ENCODE measurements at places on chromosomes 6 and 20.

DNA sequence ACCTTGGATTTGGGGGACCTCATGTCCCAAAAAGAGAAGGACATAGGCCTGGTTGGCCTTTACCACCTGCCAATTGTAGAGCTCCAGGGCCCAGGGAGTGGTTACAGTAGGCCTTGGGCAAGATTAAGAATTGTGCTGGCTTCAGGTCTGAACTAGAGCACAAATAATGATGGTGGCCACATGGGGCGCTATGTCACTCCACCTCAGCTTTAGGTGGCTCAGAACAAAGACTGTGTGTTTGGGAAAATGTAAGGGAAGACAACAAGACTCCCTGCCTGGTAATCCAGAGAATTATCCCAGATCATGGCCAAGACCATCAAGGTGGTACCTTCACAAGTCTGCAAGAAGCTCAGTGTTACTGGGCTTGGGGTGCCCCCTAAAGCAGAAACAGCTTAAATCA is 224.9 kb upstream of the OPRM1 start:
- DNase-seq: no peak

DNA sequence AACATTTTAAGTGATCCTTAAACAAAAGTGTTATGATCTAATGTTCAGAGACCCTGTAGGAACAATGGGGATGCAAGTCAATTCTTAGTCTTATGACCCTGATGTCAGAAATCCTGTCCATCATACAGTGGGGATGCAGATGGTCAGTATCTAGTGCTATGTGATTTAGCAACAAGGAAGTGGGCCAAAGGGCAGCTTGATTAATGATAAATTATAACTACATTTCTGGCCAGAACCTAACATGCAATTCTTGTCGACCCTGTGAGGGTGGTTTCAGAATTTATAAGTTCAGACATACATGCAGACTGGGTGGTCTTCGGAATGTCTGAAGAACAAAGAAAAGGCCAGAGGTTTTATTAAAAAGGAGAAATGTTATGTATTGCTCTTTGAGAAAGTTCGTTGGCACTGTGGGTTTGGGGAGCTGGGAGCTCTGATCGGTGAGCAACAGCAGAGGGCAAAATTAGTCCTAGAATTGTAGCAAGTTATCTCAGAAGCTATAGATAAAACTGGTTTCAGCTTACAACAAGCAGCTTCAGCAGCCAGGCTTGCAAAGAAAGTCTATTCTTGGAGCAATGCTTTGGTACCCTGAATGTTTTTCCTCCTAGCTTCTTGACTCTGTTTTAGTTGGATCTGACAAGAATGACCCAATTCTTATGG is 50.8 kb downstream of the RPF2 start:
- DNase-seq: no peak

- DNase-seq: no peak
These were observed 91.8 kb upstream of the NHSL1 start for GRCh38 chr6:138590796-138591709.

DNA sequence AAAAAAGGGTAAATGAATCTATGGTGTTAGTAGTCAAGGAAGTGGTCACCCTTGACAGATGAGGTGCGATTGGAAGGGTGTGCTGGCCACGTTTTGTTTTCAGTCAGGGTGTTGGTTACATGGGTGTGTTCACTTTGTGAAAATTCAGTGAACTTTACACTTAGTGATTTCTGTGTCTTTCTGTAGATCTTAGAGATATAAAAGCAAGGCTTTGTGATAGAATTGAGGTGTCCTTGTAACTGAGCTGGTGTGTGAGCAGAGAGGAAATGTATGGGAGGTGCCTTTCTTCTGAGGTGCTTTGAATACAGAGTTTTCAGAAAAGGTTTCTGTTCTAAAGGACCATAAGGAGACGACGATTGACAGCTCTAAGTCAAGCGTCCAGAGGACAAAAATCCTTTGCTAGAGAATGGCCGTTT is 90.5 kb downstream of the SAMD3 start:
- peak; percentile 15 for DNase-seq
